ENCODE measurements at places on chromosomes 12 and 14.
A peak's percentile ranks its signal among the peaks of the same experiment; 100 is the strongest.

DNA sequence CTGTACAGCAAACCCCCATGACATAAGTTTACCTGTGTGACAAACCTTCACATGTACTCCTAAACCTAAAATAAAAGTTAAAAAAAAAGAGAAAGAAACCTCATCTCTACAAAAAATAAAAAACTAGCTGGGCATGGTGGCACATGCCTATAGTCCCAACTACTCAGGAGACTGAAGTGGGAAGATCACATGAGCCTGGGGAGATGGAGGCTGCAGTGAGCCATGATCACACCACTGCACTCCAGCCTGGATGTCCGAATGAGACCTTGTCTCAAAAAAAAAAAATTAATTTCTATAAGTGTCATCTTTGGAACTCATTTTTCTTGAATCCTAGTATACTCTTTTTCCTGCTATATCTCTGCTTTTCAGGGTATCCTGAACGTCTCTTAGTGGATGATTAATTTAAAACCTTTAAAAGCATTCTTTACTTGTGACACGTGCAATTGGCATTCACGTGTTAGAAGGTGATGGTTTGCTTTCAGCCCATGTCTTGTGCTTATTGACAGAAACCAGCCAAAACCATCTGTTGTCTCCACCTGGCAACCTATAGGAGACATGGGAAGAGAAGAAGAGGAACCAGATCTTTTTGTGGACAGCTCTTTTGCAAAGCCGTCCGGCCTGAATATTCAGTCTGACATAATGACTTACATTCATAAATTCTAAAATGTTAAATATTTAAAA is 30.6 kb upstream of the PPFIBP1 start:
- DNase-seq, result no peak

- no peak for DNase-seq
Measured at GRCh38 chr12:103109861-103110260, 152.4 kb downstream of the ASCL1 start.

- no peak for DNase-seq
Measured at GRCh38 chr12:18250313-18250916, 10.9 kb upstream of the PIK3C2G start.

DNA sequence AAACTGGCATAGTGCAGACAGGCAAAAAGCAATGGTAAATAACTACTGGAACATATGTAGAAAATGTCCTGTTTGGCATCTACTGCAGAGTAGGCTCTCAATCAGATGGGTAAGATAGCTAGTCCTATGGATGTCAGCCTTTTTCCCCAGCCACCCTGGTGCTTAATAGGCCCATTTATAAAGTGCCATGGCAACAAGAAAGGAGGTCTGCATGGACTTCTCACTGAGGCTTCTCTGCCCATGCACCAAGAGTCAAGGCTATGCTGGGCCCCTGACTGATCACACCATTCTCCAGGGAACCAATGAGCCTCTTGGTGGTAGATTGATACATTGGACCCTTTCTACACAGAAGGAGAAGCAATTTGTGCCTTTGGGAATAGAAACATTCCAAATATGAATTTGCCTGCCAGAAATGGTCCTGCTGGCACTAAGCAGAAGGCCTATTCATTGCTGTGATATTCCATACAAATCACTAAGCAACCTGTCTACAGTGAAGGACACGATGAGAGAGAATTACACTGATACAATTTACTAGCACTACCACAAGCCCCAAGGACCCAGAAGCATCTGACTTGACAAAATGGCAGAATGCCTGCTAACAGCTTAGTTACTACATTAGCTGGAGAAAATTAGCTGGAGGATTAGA is 43.8 kb downstream of the RESF1 start:
- no peak for DNase-seq

DNA sequence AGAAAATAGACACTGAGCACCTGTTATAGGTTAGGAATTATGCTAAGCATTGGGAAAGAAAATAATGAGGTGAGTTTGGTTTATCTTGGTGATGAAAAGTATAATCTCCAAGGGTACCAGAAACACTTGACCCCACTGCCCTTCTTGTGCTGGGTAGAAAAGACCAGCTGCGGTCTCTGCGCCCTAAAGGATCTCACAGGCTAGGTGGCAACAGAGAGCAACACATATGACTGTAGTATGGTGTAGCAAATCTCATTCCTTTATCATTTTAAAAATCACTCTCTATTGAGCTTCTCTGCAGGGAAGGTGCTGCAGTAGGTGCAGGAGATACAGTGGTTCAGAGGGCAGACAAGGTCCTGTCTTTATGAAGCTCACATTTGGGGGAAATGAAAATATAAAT is 26.1 kb downstream of the NRXN3 start:
- DNase-seq, result no peak

- no peak for DNase-seq
Measured at GRCh38 chr14:26191671-26192070, 406.2 kb downstream of the NOVA1 start.

- no peak for DNase-seq
Measured at GRCh38 chr12:114944736-114945135, 260.8 kb upstream of the TBX3 start.

DNA sequence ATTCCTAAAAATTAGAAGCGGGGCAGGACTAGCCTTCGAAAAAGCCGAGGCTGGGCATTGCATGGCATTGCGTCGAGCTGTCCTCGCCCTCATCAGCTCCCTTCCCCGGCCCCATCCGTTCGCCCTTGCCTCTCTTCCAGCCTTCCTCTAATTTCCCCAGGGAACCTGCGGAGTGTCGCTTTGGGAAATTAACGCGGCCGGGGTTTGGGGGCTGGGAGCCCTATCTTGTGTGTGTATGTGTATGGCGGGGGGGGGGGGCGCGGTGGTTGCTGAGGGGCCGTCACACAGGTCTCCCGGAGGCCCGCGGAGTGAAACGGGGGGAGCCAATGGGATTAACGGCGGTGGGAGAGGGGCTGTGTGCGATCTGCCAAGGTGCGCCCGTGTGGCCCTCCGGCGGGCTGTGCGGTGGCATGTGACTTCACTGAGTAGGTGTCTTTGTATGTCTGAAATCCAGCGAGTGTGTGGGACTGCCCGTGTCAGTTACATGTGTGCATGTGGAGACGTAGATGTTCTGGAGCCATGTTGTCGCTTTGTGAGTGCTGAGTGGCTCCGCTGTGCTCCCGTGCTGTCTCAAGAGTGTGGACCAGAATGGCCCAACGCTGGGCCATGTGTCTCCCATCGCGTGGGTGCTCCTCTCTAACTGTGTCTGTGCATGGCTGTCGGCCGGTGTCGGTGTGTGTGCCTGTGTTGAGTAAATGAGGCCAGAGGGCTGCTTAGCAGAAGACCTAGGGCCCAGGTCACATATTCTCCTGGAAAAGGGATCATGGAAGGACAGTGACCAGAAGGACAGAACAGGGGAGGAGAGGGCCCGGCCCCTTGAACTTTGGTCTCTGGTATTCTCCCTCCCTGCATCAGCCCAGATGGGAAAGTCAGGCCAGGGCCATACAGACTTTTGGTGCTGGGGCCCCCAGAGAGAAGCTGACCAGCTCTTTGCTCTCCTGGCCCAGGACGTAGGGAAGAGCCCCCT is 1.5 kb downstream of the PTMS start:
- DNase-seq, result no peak

DNA sequence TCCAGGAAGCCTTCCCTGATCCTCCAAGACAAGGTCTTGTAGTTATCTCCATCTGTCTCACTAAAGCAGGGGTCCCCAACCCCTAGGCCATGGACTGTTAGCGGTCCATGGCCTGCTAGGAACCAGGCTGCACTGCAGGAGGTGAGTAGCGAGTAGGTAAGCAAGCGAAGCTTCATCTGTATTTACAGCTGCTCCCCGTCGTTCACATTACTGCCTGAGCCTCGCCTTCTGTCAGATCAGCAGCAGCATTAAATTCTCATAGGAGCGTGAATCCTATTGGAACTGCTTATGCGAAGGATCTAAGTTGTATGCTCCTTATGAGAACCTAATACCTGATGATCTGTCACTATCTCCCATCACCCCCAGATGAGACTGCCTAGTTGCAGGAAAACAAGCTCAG is 12.4 kb upstream of the NFYB start:
- DNase-seq, result no peak

GRCh38 chr14:56796259-56796658 is 14.0 kb downstream of the OTX2 start:
- no peak for DNase-seq

DNA sequence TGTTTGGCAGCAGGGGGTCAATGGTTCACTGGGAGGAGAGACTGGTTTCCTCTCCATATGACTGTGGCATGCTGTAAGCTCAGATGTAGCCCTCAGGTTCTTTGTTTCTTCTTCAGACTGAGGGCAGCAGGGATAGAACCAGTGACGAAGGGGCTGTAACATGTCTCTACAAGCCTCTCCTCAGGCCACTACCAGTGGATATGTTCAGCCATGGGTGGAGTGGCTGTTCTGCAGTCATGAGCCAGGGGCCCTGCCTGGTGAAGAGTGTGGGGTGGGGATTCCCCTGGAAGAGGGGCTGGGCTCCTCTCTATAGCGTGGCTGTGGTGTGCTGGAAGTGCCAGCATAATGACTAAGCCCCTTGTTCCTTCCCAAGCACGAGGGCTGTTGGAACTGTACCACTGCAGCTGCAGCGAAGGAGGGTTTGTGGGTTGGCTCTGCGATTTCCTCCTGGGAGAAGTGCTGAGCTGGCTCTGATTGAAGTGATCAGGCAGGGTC is 55.8 kb downstream of the CMAS start:
- DNase-seq, result no peak

GRCh38 chr12:80966001-80966400 is 28.3 kb upstream of the LIN7A start:
- DNase-seq, result no peak

- DNase-seq, result peak; percentile 25
Measured at GRCh38 chr12:108772247-108772646, 40.9 kb upstream of the CORO1C start.

DNA sequence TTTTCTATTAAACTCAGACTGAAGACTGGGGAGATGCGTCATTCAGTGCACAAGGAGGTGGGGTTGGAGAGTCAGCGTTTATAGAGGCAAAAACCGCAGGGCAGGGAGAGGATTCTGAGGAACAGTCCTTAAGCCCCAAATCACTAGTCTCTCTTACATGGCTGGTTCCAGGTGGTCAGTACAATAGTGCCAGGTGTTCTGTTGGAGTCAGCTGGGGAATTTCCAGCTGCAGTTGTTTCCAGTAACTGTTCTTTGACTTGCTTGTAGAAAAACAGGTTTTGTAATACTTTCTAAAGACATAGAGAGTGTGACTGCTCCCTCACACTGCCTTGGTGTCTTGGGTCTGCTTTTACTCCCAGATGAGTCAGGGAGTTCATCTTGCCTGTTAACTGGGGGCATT is 192.2 kb downstream of the TMTC3 start:
- DNase-seq, result peak; percentile 15

DNA sequence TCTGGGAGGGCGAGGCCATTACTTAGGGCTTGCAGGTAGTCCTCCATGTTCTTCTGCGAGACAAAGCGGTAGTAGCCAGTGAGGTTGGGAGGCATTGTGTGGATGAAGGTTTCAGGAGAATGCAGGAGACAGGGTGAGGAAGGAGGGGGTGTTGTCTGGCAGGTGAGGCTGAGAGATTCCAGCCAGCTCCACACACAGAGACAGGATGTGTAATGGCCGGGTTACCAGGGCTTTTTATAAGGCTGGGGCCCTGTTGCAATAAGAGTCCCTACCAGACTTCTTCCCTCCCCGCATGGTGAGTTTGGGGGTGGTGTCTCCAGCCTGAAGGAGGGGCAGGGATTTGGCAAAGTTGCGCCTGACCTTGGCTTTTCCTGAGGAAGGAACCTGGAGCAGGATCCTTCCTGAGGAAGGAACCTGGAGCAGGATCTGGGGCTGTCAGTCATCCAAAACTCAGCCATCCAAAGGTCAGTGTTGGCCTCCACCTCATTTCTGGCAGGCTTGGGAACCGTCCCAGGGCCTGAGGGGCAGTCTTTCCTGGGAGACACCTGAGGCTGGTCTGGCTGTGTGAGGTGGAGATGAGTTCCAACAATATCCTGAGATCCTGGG is at the start of gene RBP5:
RBP5 (minus strand) TSS at position 209 of the 606 bp plus-strand sequence; CDS start at position 95, 114 bp downstream.
- no peak for DNase-seq

DNA sequence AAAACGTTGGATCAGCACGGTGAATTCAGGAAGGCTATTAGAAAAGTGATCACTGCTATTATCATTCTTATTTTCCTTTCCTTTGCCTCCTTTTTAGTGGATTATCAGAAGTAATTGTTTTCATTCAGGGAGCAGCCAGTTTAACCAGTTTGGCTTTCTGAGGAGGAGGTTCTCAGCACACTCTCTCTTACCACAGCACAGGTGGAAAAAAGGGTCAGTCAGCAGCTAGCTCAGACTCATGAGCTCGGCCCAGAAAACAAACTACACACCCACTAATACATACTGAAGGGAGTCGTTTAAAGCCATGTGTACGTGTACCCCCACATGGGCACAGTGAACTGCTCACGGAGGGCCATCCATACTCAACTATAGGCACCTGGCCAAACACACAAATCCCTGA is 23.2 kb upstream of the MAGOHB start:
- no peak for DNase-seq

GRCh38 chr14:39447175-39447661 is 15.0 kb upstream of the FBXO33 start:
- DNase-seq, result no peak

GRCh38 chr12:104827587-104827986 is 130.5 kb downstream of the SLC41A2 start:
- DNase-seq, result no peak

DNA sequence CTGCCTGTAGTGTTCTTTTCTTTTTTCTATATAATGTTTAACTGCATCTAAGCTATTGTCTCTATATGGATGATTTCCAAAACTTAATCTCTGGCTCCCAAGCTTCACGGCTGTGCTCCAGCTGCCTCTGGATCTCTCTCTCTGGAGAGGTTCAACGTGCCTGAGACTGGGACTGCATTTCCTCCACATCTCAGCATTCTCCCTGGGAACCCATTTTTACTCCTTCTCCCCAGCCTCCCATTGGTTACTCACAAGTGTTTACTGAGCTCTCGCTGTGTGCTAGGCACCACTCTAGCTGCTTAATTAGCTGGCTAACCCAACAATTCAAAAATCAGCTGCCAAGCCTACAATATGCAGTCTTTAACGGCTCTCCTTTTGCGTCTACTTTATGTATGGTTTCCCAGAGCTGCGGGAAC is 34.7 kb downstream of the FBXL14 start:
- no peak for DNase-seq

DNA sequence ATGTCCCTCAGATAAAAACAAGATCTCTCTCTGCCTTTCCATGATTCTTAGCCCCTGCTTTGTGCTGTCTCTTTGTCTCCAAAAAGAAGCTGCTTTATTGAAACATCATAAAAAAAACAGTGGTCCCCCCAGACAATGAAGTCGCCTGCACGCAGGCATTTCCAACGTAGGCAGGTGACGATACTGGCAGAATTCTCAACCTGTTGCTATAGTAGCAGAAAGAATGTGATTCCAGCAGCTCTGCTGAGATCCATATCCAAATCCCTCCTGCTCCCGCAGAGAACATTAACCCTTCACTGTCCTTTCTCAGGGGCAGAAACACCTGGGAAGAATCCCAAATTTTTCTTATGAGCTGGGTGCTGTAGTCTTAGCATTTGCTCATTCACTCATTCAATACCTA is 84.8 kb downstream of the STON2 start:
- no peak for DNase-seq

- DNase-seq, result no peak
Measured at GRCh38 chr14:84541018-84541417, 988.9 kb upstream of the FLRT2 start.

- DNase-seq, result no peak
Measured at GRCh38 chr12:9509464-9510161, 98.1 kb downstream of the KLRB1 start.

- DNase-seq, result no peak
Measured at GRCh38 chr14:54381821-54382220, 15.0 kb upstream of the CDKN3 start.

- DNase-seq, result no peak
Measured at GRCh38 chr14:72546344-72547016, 347.4 kb downstream of the DPF3 start.
